Activated gamma-delta T cell treated with anti-CD3 and anti-CD28 coated beads, Interleukin-2, amount 50 U/mL, for 16 hours (primary cell): ENCODE measurements at places on chromosomes 11 and 22.

DNA sequence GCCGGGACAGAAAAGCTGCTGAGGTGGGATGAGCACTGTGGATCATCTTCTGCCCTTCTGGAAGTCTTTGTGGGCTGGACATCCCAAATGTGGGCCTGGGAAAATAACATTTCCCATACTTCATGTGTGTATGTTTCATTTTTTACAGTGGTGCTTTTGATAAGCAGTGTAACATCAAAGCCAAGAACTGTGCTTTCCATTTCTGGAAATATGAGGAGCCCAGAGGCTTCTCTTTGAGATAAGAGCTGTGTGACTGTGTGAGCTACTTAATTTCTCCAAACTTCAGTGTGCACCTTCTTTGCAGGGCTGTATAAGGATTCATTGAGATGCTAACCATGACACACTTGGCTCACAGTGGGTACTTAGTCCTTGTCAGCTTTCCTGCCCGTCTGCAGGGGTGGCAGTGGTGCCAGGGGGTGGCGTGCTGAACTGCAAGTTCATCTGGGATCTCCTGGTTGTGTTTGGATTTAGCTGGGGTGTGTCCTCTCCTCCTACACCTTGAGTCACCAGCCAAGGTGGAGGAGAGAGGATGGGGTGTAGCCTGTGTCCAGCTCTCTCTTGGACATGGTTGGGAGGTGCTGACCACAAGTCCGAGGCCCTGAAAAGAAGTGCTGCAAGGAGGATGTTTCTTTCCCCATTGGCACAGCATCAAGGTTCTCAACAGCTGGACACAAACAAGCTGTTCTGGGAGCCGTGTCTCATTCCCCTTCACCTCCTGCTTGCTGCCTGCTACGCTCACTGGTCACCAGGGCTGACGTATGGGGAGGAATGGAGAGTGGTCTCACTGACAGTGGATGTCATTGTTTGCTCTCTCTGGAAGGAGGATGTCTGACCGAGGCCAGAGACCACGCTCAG, 139.4 kb downstream of the TEAD1 start:
- no peak for DNase-seq

- DNase-seq, result no peak
These were observed 9.4 kb downstream of the FADS2 start for GRCh38 chr11:61837411-61838005.

DNA sequence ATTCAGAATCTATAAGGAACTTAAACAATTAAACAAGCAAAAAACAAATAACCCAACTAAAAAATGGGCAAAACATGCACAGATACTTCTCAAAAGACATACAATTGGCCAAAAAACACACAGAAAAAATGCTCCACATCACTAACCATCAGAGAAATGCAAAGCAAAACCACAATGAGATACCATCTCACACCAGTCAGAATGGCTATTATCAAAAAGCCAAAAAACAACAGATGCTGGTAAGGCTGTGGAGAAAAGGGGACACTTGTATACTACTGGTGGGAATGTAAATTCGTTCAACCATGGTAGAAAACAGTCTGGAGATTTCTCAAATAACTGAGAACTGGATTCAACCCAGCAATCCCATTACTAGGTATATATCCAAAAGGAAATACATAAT, 24.8 kb downstream of the ENTHD1 start:
- no peak for DNase-seq

DNA sequence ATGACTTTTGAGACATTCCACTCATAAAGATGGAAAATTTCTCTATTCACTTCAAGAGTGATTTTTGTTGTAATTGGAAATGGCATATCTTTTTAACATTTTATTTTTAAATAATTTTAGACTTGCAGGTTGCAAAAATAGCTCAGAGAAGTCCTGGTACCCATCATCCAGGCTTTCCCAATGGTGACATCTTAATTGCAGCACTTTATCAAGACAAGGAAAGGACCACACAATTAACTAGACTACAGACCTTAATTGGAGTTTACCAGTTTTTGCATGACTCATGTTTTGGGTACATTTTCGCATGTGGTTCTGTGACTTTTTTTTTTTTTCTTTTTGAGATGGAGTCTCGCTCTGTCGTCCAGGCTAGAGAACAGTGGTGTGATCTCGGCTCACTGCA, 23.0 kb upstream of the MAP6 start:
- no peak for DNase-seq
